H1 (cell line): ENCODE measurements at places on chromosomes 6 and 20. TPM values are rescaled to one million over a fixed set of nuclear protein-coding genes. Genes with fewer than 3 reads are reported as not detected.

- H3K36me3 ChIP-seq = no peaks in the 10 kb centered on the region
- H3K27ac ChIP-seq = no peak overlapping the region
- no peak overlapping the region for H3K4me3 ChIP-seq
- no peaks in the 10 kb centered on the region for H3K4me1 ChIP-seq
These were observed 70.1 kb upstream of the CNKSR3 start for GRCh38 chr6:154580397-154581135.

DNA sequence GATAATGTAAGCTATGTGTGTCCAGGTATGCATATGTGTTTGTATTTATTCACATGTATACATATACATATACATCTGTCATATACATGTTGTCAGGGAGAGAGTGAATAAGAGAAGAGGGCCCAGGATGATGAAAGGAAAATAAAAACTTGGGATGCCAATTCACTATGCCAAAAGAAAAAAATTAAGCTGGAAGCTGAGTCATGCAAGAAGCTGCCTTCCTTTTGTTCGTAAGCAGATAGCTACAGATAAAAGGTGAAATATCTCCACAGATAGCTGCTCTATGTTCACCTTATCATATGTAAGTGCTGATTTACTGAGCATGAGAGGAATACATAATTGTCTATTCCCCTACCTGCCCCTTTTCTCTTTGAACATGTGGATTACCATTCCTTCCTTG is 579.9 kb downstream of the EPM2A start:
- H3K27ac ChIP-seq = no peak overlapping the region
- no peaks in the 10 kb centered on the region for H3K36me3 ChIP-seq
- DNase-seq = no peak
- no peaks in the 10 kb centered on the region for H3K4me1 ChIP-seq
- no peaks in the 10 kb centered on the region for H3K27me3 ChIP-seq
- no peak overlapping the region for H3K4me3 ChIP-seq

DNA sequence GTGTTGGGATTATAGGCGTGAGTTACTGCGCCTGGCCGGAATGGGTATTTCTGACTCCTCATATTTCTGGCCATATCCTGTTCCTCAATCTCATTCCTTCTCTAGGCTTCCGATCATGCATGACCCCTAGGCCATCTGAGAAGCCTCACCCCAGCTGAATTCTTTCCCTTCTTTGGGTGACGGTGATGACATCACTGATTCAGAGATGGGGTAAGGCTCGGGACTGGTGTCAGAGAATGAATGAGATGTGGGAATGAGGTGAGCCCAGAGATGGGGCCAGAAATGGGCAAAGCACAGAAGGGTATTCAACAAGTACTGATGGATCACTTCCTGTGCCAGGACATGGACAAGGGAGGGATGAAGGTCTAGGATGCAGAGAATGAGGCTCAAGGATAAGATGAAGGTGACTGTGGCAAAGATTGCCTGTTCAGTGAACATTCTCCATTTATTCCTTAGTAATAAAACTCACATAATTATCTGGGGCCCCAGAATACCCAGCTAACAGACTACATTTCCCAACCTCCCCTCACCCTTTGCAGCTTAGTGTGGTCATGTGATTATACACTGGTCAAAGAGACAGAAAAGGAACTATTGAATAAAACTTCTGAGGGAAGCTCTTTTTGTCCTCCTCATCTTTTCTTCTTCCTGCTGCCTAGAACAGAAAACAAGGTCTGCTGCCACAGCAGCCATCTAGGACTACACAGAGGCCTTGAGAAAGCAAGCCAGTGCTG is 39.6 kb downstream of the KIAA0319 start:
- H3K4me1 ChIP-seq = no peaks in the 10 kb centered on the region
- no peaks in the 10 kb centered on the region for H3K36me3 ChIP-seq
- H3K27ac ChIP-seq = no peak overlapping the region
- H3K4me3 ChIP-seq = no peak overlapping the region

GRCh38 chr20:15603506-15603905 is 969.7 kb downstream of the KIF16B start:
- no peak overlapping the region for H3K27ac ChIP-seq
- no peaks in the 10 kb centered on the region for H3K27me3 ChIP-seq
- no peaks in the 10 kb centered on the region for H3K4me1 ChIP-seq
- no peak for DNase-seq
- no peak overlapping the region for H3K4me3 ChIP-seq
- H3K36me3 ChIP-seq = no peaks in the 10 kb centered on the region

DNA sequence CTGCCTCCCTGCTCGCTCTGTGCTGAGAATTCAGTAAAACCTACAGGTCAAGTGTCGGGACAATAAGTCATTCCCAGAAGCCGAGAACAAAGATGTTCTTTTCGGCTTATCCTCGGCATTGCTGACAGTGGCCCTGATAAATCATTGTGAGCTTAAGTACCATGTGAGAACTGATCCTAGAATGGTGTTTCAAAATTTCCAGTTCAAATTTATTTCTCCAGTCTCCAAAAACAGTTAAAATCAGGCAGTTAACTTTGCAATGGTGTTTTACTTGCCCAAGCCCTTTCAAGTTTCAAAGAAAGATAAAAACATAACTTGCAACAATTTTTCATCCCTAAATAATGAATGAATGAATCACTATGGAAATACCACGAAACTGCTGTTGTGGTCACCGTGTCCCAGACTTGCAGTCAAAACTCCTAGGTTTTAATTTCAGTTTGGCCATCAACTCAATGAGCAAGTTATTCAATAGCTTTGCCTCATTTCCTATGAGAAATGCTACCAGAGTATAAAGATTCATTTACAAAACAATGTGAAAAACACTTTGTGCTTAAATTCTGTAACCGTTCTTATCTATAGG is 4.3 kb downstream of the ATP5F1E start:
- peaks cover 2% of the 10 kb centered on the region; the same call in 1 of the 2 replicates for H3K36me3 ChIP-seq
- peaks cover 5% of the 10 kb centered on the region; the same call in 1 of the 2 replicates for H3K27me3 ChIP-seq
- peaks cover 6% of the 10 kb centered on the region; the same call in 1 of the 2 replicates for H3K4me1 ChIP-seq
- H3K4me3 ChIP-seq = no peak overlapping the region

DNA sequence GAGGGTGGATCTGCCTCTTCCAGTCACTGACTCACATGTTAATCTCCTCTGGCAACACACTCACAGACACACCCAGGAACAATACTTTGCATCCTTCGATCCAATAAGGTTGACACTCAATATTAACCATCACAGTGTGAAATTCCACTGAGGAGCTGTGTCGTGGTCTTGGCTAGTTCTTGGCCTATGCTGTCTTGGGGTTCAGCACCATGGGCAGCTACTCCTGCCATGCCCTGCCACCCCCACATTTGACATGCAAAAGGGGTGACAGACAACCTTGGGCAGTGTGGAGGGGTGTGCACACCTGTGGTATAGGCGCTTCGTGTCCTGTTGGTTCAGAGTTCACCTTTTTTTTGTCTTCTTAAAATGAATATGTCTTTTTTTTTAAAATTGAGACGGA is 25.8 kb downstream of the ANKRD6 start:
- no peak overlapping the region for H3K27ac ChIP-seq
- no peaks in the 10 kb centered on the region for H3K4me1 ChIP-seq
- no peak overlapping the region for H3K4me3 ChIP-seq

DNA sequence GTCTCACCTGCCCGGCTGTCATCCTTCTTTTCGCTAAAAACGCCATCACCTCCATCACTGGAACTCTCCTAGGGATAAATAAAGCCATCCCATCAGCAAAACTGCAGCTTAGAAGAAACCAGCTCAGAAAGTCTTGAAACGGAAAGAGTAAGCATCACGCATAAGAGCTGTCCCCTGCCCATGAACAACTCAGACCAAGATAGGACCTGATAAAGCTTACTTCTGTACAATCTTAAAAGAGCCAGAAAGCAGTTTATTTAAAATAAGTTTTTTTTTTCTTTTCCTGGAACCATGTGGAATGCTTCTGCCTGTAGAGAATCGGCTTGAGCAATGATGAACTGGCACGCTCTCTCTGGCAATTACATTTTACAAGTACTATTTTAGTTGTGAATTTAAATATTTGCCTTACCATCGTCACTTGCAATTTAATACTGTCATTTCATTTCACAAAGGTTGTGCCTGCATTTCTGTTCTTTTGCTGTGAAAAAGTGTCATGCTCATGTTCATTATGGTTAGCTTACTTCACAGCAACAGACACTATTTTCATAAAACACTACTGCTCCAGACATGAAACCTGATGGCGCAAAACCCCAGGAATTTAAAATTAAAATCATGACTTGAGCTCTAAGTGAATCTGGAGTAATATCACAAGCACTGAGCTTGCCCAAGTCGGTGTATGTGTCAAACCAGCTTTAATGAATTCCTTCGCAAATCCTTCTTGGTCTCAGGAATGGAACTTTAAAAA is 59.6 kb upstream of the EMILIN3 start:
- no peak for DNase-seq
- H3K36me3 ChIP-seq = peaks cover 69% of the 10 kb centered on the region
- no peak overlapping the region for H3K4me3 ChIP-seq

DNA sequence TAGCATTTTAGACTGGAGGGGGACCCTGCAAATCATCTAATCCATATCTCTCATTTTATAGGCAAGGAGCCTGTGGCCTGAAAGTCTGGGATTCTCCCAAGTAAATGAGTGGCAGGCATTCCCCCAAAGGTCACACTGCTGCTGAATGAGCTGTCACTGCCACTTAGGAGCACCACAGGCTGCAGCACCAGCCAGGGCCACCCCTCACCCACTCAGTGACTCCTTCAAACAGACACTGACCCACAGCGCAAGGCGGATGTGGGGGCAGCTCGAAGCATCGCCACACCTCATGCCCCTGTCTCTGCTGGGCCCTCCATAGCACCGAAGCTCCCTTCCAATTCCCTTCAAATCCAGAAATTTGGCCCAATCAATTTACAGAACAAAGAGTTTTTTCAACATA is 119.9 kb upstream of the ARID1B start:
- peaks cover 22% of the 10 kb centered on the region for H3K4me1 ChIP-seq
- no peak for DNase-seq
- H3K27me3 ChIP-seq = no peaks in the 10 kb centered on the region

GRCh38 chr6:39669973-39670342 is 55.2 kb downstream of the KIF6 start:
- DNase-seq = no peak
- H3K27ac ChIP-seq = no peak overlapping the region
- H3K36me3 ChIP-seq = no peaks in the 10 kb centered on the region
- peaks cover 5% of the 10 kb centered on the region for H3K4me1 ChIP-seq
- no peaks in the 10 kb centered on the region for H3K27me3 ChIP-seq

GRCh38 chr20:23149623-23150279 is 63.6 kb upstream of the CD93 start:
- no peaks in the 10 kb centered on the region for H3K36me3 ChIP-seq
- H3K4me1 ChIP-seq = no peaks in the 10 kb centered on the region
- H3K27me3 ChIP-seq = no peaks in the 10 kb centered on the region
- no peak for DNase-seq
- no peak overlapping the region for H3K27ac ChIP-seq
- no peak overlapping the region for H3K4me3 ChIP-seq

GRCh38 chr6:113813142-113813541 is 44.0 kb upstream of the MARCKS start:
- no peak overlapping the region for H3K4me3 ChIP-seq
- no peak overlapping the region for H3K27ac ChIP-seq
- no peaks in the 10 kb centered on the region for H3K4me1 ChIP-seq
- DNase-seq = no peak
- no peaks in the 10 kb centered on the region for H3K36me3 ChIP-seq

- H3K4me1 ChIP-seq = no peaks in the 10 kb centered on the region
- no peak overlapping the region for H3K4me3 ChIP-seq
- H3K27me3 ChIP-seq = no peaks in the 10 kb centered on the region
These were observed 676.5 kb downstream of the TENT5A start for GRCh38 chr6:81075974-81076373.

DNA sequence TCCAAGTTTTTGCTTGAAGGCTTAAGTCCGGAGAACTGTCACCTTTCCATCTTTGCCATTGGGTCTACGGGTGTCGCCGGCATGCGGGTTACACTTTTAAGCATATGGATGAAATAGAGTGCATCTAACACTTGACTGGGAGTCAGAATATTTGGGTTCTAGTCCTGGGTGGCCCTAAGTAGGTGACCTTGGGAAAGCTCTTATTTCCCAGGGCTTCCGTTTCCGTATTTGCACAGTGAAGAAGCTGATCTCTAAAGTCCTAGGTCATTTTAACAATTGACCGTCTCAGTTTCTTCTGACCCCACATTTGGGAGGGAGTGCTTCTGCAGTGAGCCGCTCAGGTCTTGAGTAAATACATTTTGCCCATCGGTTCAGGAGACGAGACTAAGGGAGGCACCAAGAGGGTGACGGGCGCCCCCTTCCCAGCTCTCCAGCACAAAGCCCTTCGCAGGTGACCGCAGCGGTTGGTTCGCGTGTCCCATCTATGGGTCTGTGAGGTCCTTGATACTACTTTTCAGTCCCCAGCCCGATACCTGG is 651 bp upstream of the BLTP3A start:
- H3K27me3 ChIP-seq = no peaks in the 10 kb centered on the region
- peak overlapping the region; percentile 24; the same call in 1 of the 2 replicates for H3K27ac ChIP-seq
- H3K36me3 ChIP-seq = no peaks in the 10 kb centered on the region
- H3K4me1 ChIP-seq = peaks cover 2% of the 10 kb centered on the region; the same call in 1 of the 2 replicates
- peak; percentile 5 for DNase-seq

GRCh38 chr20:19932170-19932667 is 84.9 kb upstream of the NAA20 start:
- H3K27ac ChIP-seq = no peak overlapping the region
- no peaks in the 10 kb centered on the region for H3K36me3 ChIP-seq
- H3K4me1 ChIP-seq = peaks cover 3% of the 10 kb centered on the region
- H3K4me3 ChIP-seq = no peak overlapping the region
- no peaks in the 10 kb centered on the region for H3K27me3 ChIP-seq

GRCh38 chr6:72911463-72912155 is 289.7 kb downstream of the KCNQ5 start:
- H3K4me3 ChIP-seq = no peak overlapping the region
- DNase-seq = no peak
- no peaks in the 10 kb centered on the region for H3K27me3 ChIP-seq
- no peaks in the 10 kb centered on the region for H3K36me3 ChIP-seq
- no peaks in the 10 kb centered on the region for H3K4me1 ChIP-seq

GRCh38 chr20:63172726-63173125 is 43.2 kb downstream of the YTHDF1 start:
- H3K27me3 ChIP-seq = peaks cover 49% of the 10 kb centered on the region
- H3K4me3 ChIP-seq = no peak overlapping the region
- H3K36me3 ChIP-seq = no peaks in the 10 kb centered on the region
- no peak for DNase-seq

DNA sequence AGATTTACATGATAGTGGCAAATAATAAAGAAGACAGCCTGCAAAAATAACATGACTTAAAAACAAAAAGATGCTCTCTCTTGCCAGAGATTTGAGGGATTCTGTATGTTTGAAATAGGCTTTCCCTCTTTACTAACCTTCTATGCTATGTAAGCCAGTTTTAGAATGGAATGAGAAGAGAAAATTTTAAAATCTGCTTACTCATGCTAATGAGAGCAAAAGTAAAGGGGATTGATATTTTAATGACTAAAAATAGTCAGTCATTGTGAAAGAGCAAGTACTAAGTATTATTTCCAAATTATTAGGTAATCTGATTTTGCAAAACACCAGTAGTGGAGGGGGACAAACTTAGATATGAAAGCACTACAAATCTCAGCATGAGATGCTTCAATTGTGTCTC is 563.3 kb upstream of the ADGRB3 start:
- no peak overlapping the region for H3K27ac ChIP-seq
- no peak for DNase-seq
- no peaks in the 10 kb centered on the region for H3K36me3 ChIP-seq
- H3K4me1 ChIP-seq = peaks cover 5% of the 10 kb centered on the region
- no peaks in the 10 kb centered on the region for H3K27me3 ChIP-seq

OR2B6 gene
- not detected in 2 replicates for total RNA-seq

TRDN gene
- total RNA-seq = 37.5 and 41.6 TPM in 2 replicates

KHDC1L gene
- not detected in 2 replicates for total RNA-seq

DNAH8 gene
- total RNA-seq = not detected in 2 replicates

RIPPLY2 gene
- total RNA-seq = 0.74 and 1.9 TPM in 2 replicates

DEFB112 gene
- not detected in 2 replicates for total RNA-seq

DCDC2 gene
- total RNA-seq = 0.15 and 0.23 TPM in 2 replicates

C20orf202 gene
- not detected in 2 replicates for total RNA-seq

RIMS1 gene
- 2.3 TPM in 2 replicates for total RNA-seq

SMOC2 gene
- total RNA-seq = 7.7 and 9.0 TPM in 2 replicates

DIDO1 gene
- total RNA-seq = 82.8 and 83.2 TPM in 2 replicates

CPNE5 gene
- 0.15 and 0.88 TPM in 2 replicates for total RNA-seq

CTAGE9 gene
- not detected in 2 replicates for total RNA-seq

SPINT4 gene
- total RNA-seq = not detected in 2 replicates

BANF2 gene
- not detected in 2 replicates for total RNA-seq

BNIP5 gene
- not detected in 2 replicates for total RNA-seq
